Activated CD4-positive, alpha-beta T cell treated with anti-CD3 and anti-CD28 coated beads for 24 hours (primary cell): ENCODE measurements at places on chromosomes 11 and 22.

GRCh38 chr11:119461229-119461963, 38.4 kb upstream of the THY1 start:
- DNase-seq: no peak

- DNase-seq: no peak
Observed at GRCh38 chr11:57546869-57547475, 9.6 kb downstream of the SMTNL1 start.

GRCh38 chr11:96075532-96075959, 151.6 kb upstream of the MTMR2 start:
- no peak for DNase-seq

DNA sequence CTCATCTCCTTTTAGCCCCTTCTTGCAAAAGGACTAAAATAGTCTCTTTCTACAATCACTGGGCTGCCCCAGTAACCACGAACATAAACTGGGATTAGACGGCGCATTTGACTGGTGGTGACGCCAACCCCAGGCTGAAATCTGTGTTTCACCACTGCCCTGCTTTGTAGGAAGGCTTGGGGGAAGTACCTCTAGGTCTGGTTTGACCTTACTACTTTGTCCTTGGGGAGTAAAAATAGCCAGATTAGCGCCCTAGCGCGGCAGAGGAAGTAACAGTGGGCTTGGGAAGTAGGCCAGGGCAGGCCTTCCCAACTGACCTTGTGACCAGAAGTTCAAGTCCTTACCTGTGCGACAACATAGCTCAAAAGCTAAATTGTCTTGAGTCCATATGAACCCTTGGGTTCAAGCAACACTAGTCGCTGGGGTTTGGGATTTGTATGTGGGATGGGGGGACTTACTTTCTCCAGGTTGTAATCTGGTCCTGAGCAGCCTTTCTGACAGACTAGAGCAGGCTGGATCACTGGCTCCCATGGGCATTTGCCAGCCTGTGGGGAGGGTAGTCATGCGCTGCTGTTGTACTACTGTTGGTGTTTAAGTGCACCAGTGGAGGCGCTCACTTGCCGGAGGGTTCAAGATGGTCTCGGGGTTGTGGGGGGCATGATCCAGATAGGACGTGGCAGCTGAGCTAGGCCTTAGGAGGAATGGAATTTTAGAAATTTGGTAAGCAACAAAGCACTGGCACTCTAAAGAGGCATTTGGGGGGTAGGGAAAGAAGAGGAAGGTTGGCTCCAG, 953 bp upstream of the PACS1 start:
- DNase-seq: no peak

DNA sequence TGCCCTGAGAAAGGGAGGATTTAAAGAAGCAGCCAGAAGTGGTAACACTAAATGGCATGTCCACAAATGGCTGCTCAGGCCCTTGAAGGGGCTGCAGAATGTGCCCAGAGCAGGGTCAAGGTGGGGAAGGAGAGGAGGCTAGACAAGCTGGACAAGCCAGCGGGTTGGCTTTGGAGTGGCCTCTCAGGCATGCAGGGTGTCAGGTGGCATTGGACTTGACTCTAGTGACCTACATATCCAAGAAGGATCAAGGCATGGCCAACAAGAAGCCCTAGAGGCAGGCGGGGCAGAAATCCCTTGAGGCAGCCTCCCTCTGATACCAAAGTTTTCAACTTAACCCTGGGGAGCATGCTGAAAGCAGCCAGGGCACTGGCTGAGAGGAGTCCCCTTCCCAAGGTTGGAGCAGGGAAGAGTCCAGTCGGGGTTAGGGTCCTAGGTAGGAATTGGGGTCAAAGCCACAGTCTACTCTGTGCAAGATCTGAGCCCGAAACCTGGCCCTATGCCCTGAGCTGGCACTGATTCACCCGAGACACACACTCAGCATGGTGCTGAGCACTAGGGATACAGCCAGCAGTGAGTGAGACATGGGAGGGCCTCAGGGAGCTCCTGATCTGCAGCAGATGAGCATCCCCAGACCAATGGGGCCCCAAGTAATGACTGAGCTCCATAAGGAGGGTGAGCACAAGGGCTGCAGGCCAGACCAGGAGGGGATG, 95.8 kb upstream of the ASPHD2 start:
- no peak for DNase-seq
